Stimulated activated CD4-positive, alpha-beta T cell treated with anti-CD3 and anti-CD28 coated beads, TNF-alpha, amount 100 ng/mL, for 1 hour (primary cell): ENCODE measurements at places on chromosomes 3 and 15.

DNA sequence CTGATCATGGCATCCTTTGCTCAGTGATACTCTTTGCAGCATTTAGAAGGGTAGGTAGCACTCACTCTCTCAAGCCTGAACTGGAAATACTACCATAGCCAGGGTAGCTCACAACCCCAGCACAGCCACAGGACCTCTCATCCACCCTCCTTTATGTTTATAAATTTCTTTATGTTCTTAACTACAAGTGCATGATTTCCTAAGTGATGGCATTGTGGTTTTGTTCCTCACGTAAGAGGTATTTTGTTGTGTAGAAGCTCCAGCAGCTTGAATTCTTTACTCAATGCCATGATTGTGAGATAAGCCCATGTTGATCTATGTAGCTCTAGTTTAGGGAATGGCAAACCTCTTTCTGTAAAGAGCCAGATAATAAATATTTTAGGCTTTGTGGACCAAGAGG, 7.9 kb upstream of the RTP3 start:
- DNase-seq, result no peak

GRCh38 chr3:171317171-171317570, 143.0 kb downstream of the TNIK start:
- DNase-seq, result no peak

GRCh38 chr15:40344631-40345120, 3.9 kb upstream of the CCDC9B start:
- DNase-seq, result peak; percentile 49

- DNase-seq, result no peak
Observed at GRCh38 chr15:52464040-52464439, 64.6 kb downstream of the MYO5A start.

DNA sequence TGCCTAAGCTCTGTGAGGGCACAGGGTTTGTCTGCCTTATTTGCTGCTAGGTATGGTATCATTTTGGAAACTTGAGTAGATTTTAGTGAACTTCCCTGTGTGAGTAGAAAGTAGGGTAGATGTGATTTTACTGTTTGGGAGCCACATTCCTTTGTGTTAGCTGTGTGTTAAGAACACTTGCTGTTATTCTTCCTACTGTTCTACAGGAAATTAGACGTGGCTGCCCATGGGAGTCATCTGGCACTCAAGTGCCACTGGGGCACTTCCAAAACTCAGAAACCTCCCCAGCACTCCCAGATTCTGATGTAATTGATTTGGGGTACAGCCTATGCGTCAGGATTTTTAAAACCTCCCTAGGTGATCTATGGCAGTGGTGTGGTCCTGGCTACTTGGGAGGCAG, 369.9 kb upstream of the C2CD4B start:
- no peak for DNase-seq

- DNase-seq, result no peak
Observed at GRCh38 chr3:64061628-64062027, 38.3 kb upstream of the PSMD6 start.

- no peak for DNase-seq
Observed at GRCh38 chr3:133792171-133792763, 13.3 kb upstream of the SRPRB start.

DNA sequence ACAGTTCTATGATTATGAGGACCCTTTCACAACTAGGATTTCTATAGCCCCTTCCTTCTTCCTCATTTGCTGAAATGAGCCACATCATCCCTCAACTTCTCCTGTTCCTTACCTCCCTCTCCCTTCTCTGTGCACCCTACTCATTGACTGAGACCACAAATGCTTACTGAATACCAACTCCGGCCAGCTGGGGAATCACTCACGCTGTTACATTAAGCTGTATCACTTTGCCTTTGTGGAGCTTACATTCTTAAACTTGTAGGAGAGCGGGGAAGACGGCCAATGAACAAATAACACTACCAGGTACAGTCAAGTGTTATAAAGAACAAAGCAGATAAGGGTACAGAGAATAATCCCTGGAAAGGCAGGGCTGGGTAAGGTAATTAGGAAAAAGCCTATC, 5.7 kb downstream of the SUCLG2 start:
- no peak for DNase-seq

DNA sequence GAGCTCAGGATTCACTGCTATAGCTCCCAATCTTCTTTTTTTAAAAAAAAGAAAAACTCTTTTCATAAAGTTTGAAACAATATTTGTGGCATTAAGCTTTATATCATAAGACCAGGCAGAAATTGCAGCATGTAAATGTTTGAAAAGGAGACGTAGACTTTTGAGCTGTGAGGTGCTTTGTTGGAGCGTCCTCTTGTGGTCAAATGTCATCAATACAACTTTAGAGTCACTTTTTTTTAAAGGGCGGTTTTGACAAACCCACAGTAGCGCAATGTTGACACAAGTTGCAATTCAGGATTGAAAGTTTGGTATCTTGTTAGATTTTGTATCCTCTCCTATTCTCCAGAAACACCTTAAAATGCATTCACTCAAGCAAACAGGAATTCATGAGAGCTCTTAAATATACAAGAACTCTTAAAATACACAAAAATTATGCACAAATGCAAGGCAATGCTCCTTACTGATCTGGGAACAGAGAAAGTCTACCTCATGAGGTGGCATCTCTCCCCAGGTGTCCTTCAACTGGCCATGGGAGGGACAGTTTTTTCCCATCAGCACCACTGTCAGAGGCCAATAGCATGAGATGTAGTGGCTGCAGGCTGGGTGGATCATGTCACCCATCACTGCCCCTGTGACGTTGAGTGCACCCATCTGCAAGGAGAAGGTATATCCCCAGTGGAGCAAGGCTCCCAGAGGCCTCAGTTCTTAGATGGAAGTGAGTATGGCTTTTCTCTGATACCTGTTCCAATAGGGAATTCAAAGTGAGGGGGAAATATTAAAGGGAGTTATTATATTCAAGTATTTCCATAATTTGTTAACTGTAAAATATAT, 70.7 kb downstream of the ANXA2 start:
- DNase-seq, result no peak

DNA sequence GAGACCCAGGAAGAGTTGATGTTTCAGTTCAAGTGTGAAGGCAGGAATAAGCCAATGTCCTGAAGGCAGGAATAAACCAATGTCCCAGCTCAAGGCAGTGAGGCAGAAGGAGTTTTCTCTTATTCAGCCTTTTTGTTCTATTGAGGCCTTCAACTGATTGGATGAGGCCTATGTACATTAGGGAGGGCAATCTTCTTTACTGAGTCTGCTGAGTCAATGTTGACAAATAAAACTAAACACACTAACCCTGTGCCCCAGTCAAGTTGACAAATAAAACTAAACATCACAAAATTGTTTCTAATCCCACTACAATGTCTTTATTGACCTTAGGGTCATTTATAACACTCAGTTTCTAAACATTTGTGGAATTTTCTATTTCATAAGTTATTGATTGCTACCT, 100.0 kb downstream of the CACNA2D3 start:
- DNase-seq, result no peak

- no peak for DNase-seq
Observed at GRCh38 chr3:195036574-195036973, 234.4 kb downstream of the XXYLT1 start.

DNA sequence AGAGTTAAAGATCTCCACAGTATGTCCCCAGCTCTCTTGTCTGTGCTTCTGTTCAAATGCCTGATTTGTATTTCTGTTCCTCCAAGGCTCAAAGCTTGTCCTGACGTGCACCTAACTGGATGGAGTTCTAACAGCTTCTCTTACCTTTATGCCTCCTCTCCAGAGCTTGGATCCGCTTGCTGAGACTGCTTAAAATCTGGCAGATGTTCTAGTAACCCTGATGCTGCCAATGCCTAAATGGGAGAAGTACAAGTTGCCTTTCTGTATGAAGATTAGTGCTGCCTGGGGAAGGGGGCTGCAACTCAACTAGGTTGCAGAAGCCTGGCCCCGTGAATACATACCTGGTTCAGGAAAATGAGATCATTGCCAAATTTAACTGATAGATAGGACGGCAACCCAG, 354.5 kb upstream of the KCNMB2 start:
- DNase-seq, result no peak

- DNase-seq, result no peak
Observed at GRCh38 chr3:192570821-192571791, 156.2 kb downstream of the FGF12 start.

DNA sequence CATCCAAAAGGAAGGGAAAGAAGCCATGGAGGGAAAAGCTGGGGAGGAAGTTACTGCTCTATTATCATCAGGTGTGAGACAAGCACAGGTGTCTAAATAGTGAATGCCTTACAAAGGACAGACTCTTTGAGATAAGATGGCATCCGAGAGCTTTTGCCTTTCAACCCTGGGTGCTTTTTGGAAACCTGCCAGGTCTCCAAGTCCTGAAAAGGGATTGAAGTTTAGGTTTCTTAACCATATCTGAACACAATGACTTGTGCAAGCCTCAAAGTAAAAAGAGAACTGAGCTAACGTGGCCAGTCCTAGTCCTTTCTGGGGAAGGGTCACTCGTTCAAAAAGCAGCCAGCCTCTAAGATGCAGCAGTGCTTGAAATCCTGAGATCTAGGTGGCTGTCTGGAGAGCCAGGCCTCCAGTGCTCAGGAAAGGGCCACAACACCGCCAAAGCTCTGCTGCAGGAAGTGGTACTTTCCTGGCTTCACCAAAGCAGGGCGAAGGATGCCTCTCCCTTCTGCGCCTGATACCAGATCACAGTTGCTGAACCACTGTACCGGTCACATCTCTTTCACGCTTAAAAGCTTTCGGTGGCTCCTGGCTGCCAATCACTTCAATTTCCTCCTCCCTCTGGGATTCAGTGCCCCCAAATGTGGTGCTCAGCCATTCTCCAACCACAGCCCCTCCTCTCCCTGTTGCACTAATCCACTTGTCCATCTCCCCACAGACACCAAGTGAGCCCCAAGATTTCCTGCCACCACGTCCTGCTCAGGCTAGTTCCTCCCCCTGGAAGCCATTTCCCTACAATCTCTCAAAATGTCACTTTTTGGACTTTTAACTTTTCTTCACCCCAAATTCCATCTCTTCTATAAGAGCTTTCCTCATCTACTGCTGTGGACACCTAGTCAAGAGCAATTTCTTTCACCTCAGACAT, 104.1 kb upstream of the LPP start:
- DNase-seq, result no peak

GRCh38 chr3:197000211-197000610, 29.4 kb downstream of the MELTF start:
- no peak for DNase-seq

DNA sequence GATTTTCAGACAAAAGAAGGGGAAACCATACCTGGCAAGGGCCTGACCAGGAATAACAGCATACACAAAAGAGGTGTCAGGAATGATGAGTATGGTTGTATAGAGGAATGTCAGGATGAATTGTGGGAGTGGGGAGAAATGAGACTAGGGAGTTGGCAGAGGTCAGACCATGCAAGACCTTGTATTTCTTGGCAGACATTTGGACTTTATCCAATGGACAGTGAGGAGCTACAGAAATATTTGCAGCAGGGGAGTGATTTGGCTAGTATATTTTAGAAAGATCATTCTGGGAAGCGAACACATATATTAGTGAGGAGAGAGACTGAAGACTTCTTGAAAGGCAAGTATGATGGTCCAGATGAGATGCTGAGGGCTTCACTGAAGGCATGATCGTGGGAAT, 25.4 kb upstream of the ALPK3 start:
- DNase-seq, result no peak

DNA sequence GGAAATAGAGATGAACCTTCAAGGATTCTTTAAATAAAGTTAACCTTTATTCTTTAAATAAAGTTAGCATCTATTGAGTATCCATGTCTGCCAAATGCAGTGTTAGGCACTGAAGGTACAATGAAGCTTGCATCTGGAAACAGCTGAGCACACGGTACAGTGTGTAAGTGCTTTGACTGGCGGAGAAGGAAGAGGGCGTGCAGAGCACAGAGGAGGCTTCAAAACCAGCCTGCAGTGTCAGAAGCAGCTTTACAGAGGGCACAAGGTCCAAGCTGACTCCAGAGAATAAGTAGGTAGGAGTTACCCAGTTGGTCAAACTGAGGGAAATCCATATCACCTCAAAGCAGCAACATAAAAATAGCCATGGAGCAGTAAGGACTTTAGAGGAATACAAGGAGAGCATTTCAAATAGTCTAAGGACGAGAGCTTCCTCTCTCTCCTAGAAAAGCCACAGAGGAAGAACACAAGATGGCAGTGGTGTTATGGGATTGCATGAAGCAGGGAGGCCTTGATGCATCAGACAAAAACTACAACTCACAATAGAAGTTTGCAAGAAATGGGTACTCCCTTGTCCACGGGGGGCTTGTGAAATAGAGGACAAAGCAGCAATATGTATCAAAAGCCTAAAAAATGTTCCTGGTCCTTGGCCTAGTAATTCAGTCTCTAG, 60.3 kb upstream of the PPP2R3A start:
- no peak for DNase-seq

DNA sequence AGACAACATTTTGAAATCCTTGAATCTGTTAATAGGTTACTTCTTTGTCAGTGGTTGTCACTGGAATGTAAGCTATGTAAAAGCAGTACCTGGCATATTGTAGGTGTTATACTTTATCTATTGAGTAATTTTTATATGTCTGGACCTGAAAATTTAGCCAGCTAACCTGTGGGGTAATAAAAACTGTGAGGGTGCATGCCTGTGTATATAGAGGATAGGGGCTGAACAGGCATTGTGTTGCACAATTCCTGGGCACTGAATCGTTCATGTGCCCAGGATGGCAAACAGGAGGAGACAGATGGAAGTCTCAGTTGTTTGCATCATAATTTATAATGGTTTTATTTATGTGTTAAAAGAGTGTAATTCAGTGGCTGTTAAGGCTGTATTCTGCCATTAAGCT, 67.1 kb downstream of the ARMC8 start:
- DNase-seq, result no peak

- DNase-seq, result no peak
Observed at GRCh38 chr15:80105595-80105994, 46.1 kb downstream of the ZFAND6 start.

- DNase-seq, result no peak
Observed at GRCh38 chr15:58119016-58119415, 19.2 kb upstream of the AQP9 start.

- DNase-seq, result no peak
Observed at GRCh38 chr3:105348307-105348706, 18.4 kb upstream of the ALCAM start.

GRCh38 chr15:97037080-97037479, 706.6 kb downstream of the NR2F2 start:
- DNase-seq, result no peak

DNA sequence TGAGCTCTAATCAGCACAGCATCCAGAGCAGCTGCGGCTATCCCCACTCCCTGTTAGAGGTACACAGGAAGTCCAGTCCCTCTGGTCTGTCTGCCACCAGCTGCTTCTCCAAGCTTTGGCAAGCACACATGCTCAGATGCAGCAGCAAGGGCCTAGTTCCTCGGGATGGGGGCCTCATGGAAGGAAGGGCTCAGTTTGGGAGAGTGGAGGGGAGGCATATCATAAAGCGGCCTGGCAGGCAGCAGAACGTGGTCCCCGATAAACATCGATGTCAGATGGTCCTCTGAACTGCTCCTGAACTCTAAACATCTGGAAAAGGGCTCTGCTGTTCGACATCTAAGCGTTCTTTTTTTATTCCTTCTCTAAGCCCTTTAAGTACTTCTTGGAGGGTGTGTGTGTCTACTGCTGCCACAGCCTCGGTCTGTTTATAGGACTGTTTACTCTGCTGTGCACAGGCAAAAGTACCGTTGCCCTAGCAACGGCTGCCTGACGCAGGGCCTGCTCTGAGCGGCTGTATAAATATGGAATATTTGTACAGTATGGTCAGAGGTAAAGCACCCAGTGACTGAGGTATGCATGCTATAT, 74.6 kb downstream of the PRICKLE2 start:
- no peak for DNase-seq
